NCI-H748 treated with DMSO at 0.1 percent for 48 hours (cell line): ENCODE measurements at places on chromosomes 3 and 15.
A peak's percentile ranks its signal among the peaks of the same experiment; 100 is the strongest.

DNA sequence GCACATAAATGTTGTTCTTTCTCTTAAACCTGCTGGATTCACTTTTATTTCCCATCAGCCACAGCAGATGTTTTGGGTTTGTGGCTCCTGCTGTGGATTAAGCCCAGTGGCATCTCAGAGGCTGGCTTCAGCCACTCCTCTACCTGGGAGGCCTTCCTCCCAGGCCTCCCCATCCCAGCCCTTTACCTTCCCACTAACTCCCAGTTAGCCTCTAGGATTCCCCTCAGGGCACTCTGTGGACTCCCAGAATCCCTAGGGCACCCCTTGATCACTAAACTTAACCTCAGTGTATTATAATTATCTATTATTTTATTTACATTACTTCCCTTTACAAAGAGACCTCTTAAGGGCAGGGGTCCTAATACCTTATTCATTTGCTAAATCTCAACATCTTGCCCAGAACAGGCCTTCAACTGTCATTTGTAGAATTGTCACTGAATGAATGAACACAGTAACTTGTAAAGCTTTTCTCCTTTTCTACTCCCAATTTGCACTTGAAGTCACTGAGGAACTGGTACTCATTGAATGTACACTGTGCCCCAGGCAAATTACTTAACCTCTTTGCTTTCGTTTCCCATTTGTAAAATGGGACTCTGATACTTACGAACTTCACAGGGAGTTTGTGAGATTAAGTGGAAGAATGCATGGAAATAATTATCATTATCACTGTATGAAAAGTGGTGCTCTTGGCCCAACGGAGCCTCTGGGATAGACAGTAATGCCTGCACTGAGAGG is 8.3 kb downstream of the CCDC13 start:
- DNase-seq = no peak

- DNase-seq = no peak
These were observed 220.7 kb upstream of the CADM2 start for GRCh38 chr3:84738086-84738485.

- no peak for DNase-seq
These were observed 217.1 kb downstream of the GBE1 start for GRCh38 chr3:81544385-81544784.

- DNase-seq = no peak
These were observed 403.4 kb upstream of the SUCLG2 start for GRCh38 chr3:68057637-68058320.

GRCh38 chr3:43273416-43273815 is 12.9 kb upstream of the SNRK start:
- no peak for DNase-seq

GRCh38 chr3:188274249-188274915 is 120.4 kb downstream of the LPP start:
- no peak for DNase-seq

- DNase-seq = no peak
These were observed 292.1 kb downstream of the SATB1 start for GRCh38 chr3:18132991-18133390.

DNA sequence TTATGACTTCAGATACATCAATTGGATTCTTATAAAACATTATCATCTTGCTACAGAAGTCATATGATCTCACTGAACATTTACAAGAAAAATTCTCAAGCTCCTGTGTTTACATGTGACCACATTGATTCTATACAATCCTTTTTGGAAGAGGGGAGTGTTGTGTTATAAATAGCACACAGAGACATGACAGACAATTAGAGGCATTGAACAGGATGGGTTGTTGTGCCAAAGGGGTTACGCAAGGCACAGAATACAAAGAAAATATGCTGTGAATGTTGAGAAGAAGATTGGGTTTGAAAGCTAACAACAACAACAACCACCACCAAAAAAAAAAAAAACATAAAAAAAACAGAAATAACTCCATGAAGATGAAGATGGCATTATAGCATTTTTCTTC is 32.5 kb upstream of the TBL1XR1 start:
- no peak for DNase-seq

- DNase-seq = peak; percentile 0
These were observed 48.7 kb downstream of the CNOT10 start for GRCh38 chr3:32733631-32734229.

GRCh38 chr15:90906181-90906849 is 3.2 kb downstream of the MAN2A2 start:
- no peak for DNase-seq

GRCh38 chr15:71447328-71448250 is 332.3 kb downstream of the THSD4 start:
- no peak for DNase-seq

DNA sequence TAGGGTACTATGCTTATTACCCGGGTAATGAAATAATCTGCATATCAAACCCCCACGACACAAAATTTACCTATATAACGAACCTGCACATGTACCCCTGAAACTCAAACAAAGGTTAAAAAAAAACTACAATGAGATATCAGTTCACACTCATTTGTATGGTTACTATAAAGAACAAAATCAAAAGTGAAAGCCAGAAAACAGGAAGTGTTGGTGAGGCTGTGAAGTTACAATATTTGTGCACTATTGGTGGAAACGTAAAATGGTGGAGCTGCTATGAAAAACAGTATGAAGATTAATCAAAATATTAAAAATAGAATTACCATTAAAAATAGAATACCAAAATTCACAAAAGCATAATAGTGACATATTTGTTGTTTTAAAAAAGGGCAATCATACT is 128.9 kb downstream of the ZIC1 start:
- no peak for DNase-seq

- DNase-seq = no peak
These were observed 23.6 kb downstream of the PRR20G start for GRCh38 chr3:127264292-127264691.

DNA sequence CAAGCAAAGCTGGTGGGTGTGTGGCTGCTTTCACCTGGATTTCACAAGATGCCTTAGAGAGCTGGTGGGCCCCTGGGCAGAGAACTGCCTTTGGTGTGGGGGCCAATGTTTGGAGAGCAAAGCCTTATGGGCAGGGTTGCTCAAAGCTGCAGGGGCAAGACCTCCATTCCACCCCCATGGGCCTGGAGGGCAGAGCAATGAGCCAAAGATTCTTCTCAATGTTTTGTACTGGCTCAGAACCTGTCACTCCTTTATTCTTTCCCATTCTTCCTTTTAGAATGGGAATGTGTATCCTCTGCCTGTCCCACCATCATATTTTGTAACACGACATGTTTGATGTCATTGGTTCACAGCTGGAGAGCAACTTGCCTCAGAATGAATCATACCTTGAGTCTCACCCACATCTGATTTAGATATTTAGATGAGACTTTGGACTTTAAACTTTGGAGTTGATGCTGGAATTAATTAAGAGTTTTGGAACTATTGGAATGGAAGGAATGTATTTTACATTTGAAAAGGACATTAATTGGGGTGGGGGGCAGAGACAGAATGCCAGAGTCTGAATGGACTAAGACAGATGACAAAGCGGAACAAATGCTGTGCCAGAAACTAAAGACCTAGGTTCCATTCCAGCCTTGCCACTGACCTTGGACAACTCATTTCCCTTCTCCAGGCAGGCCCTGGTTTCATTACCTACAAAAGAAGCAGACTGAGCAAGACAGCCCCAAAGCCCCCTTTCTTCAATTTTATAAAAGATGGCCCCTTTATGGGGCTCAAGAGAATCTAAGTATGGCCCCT is 72.9 kb downstream of the DAPK2 start:
- no peak for DNase-seq

DNA sequence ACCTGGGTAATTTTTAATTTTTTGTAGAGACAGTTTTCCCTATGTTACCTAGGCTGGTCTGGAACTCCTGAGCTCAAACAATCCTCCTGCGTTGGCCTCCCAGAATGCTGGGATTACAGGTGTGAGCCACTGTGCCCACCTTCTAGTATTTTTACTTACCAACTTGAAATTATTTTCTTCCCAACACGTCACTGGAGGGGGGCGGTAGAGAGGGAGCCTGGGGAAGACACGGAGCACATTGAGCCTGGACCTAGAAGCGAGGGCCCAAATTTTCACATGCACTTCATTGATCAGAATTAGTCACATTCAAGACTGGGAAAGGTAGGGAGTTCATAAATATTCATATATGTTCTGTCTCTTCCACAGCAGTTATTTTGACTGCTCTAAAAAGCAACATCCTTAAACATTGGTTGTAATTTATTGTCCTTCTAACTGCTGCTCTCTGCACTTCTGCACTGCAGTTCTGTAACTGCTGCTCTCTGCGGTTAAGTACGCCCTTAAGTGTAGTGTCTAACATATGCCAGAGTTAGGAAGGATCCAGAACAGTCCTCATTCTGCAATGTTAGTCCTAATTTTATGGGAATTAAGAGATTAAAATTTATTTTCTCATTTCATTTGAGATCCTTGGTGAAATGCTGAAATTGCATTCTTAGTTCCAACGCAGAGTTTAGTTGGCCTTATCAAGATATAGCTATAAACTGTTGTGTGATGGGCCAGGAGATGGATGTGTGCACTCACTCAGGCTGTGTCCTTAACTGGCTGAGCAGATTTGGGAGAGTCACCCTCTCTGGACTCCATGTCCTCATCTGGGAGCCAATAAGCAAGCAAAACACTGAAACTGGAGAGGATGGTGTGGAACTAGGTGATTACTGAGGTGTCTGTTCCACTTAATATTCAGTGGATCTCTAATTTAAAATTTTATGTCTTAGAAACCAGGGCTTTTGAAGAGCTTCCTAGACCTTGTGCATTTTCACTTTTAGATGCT is 98.2 kb downstream of the STRIT1 start:
- no peak for DNase-seq

DNA sequence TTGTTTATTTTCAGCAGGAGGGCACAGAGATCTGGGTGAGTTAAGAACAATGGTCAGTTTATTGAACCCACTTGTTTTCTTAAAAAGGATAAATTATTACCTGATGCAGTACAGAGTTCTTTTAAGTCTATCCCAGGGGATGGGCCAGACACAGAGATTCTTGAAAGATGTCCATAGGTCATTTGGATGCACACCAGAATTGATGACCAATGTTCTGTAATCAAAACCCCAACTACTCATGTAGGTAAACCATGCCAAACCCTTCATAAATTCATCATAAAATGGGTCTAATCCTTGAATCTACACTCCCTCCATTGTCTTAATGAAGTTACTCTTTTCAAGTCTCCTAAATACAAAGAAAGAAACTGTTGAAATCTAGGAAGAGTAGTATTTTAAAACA is 273.0 kb upstream of the COL8A1 start:
- no peak for DNase-seq

DNA sequence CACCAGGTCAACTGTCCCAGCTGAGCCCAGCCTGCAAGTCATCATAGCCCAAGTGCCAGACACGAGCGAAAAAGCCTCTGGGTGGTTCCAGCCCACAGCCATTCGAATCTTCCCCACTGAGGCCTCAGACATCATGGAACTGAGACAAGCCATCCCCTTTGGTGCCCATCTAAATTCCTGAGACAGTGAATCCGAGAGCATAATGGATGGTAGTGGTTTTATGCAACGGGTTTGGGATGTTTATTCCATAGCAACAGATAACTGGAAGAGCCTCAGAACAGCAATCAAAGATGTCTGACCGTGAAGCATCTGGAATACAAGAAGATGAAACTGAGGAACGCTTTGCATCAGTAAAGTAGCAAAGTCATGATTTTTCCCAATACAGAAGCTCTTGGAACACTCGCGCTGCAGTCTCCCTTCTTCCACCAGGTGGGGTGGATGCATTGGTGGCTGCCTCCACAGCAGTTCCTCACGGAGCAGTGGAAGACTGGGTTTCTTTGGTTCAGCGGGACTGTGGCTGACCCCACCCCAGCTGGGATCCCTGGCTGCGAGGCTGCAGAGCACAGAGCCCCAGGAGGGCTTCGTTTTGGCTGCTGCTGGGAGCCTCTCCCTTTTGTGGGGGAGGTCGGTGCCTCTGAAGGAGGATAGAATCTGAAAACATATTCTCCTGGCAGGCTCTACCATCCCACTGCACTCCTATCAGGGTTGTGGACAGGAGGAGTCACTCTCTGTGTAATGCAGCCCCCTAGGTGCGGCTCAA is 26.4 kb upstream of the PDE8A start:
- peak; percentile 9 for DNase-seq

- DNase-seq = no peak
These were observed 1398.6 kb upstream of the ALCAM start for GRCh38 chr3:103968131-103968530.

DNA sequence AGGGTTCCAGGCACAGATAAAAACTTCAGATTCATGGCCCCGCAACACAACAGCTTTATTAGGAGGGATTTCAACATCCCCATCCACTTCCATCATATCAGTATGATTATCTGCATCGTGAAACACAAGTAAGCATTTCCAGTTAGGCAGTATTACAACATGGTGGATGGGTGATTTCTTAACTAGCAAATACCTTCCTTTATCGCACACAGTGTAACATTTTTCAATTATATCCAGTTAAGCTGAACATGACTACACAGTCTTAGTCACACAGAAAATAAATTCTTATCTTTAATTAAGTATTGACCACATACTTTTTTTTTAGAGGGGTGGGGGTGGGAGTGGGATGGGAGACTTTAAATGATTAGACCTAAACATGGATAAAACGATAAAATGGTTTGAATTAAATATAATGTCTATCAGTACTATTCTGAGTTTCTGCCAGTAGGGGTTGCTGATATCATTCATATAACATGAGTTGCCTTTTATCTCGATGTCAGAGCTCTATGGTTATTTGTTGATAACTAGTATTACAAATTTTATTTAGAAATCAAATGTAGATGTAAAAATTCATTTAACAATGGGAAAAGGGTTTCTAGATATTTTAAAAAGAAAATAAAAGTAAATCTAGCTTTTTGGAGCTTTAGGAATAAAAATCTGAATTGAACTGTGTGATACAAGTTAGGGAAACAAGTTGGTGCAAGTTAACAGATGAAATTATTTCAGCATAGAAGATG is 146.6 kb downstream of the TBL1XR1 start:
- peak; percentile 33 for DNase-seq
